ENCODE measurements at places on chromosomes 5 and 9.

DNA sequence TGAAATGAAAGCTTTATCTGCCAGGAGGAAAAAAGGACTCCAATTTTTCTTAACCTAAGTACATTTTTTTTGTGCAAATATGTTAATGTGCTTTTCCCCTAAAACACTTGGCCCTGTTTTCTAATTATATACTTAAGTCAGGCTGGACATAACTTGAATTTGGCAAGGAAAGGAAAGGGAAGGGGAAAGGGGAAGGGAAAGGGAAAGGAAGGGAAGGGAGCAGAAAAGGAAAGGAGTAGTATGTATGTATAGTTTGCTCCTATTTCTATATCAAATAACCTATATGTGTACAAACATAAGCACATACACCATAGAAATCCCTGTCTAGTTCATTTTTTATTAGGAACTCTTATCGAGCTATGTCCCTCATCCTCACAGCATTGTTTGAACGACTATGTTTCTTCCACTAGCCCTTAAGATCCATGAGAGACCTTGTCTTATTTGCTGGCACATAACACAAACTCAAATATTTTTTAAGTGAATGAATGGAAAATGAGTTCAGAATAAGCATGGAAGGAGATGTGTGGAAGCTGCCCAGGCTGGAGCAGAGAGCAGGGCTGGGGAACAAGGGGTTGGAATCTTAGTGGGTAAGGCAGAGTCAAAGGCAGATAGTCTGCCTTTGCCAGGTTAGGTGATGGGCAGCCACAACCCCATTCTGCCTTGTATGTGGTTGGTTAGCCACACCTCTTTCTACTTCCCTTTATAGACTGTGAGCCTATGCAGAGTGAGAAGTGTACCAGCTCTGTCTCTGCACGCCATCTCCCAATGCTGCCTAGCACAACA is 70.0 kb downstream of the KLHL3 start:
- no peak for DNase-seq

GRCh38 chr9:93891549-93892310 is 63.4 kb downstream of the BARX1 start:
- no peak for DNase-seq

DNA sequence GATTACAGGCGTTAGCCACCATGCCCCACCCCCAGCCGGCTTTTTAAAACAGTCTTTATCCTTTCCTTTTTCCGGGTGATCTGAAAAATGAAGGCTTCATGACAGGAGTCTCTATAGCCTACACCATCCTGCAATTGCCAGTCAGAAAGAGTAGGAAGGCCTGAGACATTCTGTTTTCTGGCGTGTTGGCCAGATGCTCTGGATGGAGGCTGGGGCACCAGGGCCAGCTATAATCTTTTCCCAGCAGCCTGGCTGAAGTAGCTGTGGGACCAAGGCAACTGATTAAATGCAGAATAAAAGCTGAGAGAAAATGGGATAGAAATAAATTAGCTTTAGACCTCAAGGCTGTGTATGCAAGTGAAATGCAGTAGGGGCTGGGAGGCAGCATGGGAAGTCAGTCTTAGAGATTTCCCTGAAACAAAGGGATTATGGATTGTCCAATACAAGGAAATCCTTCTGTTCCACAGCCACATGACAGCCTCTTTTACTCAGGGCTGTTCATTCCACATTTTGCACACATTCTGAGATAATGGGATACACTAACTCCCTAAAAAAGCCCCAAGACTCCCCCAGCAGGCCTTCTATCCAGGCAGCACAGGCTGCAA is 116.0 kb upstream of the LRRTM2 start:
- DNase-seq = no peak

- DNase-seq = no peak
These were observed 70.1 kb upstream of the MEF2C start for GRCh38 chr5:88952996-88953643.

DNA sequence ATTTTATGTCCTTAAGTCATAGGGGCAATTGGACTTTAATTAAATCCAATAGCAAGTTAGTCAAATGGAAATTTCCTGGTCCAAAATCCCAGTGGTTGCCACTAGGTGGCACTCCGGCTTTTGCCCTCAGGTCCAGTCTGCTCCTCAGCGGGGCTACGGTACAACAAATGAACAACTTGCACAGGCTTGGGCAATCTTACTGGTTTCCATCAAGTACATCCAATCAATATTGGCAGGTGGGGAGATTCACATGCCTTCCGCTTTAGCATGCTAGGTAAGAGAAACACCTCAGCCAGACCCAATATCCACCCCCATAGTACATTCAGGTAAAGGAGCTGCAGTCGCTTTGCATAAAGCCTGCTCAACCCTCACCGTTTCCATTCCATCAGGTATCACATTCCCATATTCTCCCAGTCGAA is 6.3 kb upstream of the MXD3 start:
- no peak for DNase-seq

DNA sequence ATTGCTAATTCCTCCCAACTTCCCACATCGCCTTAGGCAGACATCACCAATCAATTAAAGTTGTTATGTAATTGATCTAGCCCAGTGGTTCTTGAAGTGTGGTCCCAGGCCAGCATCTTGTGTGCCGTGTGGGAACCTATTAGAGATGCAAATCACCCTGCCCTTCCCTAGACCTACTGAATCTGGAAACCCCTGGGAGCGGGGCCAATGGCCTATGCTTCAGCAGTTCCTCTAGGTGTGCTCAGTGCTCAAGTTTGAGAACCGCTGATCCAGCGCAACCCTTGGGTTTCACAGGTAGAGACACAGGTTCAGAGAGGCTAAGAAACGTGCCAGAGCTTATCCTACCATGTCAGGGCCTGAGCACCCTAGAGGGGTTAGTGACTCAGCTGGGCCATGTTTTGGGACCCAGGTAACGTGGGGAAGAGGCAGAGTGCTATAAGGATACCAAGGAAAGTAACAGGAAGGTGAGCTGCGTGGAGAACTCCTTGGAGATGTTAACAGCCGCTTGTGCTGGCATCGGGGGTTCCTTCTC is 4.4 kb downstream of the SLC34A1 start:
- no peak for DNase-seq

DNA sequence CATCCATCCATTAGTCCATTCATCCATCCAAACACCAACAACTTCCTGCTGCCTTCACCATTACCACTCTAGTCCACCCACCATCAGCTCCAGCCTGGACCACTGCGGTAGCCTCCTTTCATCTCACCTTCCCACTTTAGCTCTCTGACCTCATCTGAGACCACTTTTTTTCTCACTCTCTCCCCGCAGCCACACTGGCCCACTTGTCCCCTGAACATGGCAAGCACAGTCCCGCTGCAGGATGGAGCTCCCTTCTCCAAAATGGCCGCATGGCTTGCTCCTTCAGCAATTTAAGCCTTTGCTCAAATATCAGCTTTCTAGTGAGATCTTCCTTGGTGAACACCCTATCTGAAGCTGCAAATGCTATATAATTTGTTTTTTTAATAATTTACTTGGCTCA is 11.1 kb downstream of the CSF1R start:
- no peak for DNase-seq

DNA sequence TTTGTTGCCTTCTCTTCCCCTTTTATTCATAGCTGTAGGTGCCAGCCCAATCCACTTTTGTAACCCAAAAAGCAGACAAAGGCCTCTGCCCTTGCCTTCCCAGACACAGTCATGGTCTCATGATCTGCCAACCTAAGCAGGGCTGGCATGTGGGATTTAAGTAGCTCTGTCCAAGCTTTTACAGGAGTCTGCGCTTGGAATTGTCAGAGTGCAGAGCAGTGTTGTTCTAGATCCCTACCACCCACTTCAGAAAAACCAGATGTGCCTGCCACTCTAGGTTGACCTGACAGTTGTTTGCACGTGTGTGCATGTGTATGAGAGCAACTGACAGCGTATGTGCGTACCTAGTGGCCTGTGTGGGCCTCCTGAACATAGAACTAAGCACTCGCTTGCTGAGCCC is 87.8 kb upstream of the SPRY4 start:
- DNase-seq = no peak

GRCh38 chr5:176888865-176889165 is 10.3 kb downstream of the HK3 start:
- no peak for DNase-seq

DNA sequence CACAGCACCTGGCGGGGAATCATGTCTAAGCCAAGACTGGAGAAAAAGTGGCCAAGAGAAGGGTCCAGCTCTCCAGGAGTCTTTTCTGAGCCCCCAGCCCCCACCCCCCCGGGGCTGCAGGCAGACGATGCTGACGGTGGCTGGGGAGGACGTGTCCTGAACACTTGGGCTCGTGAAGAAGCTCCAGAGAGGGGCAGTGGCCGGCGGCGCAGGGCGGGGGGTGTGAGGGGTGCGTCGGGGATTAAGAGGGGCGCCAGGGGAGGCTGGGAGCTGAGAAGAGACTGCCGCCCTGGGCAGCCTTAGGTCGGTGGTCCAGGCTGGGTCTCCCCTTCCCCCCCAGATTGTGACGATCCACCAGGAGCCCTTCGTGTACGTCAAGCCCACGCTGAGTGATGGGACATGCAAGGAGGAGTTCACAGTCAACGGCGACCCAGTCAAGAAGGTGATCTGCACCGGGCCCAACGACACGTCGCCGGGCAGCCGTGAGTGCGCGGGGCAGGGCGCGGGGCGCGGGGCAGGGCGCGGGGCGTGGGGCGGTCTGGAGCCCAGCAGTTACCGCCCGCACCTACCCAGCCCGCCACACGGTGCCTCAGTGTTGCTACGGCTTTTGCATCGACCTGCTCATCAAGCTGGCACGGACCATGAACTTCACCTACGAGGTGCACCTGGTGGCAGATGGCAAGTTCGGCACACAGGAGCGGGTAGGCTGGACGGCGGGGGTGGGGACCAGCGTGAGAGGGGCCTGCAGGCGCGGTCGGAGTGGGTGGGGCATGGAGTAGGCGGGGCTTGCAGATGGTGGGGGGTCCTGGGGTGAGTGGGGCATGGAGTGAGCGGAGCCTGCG is 8.9 kb downstream of the LRRC26 start:
- no peak for DNase-seq

DNA sequence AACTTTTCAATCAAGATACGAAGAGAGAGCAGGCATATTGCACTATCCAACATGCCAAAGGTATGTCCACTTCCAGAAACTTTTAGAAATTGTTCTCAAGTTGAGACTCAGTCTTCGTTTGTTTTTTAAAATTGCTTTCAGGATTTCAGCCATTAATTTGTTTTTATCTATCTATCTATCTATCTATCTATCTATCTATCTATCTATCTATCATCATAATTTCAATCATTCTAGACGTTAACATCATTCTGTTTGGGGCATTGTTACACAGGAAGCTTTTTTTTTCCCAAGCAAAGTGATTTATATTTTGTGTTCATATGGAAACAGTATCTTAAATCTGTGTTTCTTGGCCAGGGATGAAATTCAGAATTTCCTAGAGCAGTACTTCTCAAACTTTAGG is 7.6 kb downstream of the ERAP2 start:
- no peak for DNase-seq

- no peak for DNase-seq
These were observed 39.2 kb upstream of the NEK6 start for GRCh38 chr9:124218438-124218982.

GRCh38 chr9:110040788-110041187 is 167.2 kb downstream of the C9orf152 start:
- DNase-seq = no peak

DNA sequence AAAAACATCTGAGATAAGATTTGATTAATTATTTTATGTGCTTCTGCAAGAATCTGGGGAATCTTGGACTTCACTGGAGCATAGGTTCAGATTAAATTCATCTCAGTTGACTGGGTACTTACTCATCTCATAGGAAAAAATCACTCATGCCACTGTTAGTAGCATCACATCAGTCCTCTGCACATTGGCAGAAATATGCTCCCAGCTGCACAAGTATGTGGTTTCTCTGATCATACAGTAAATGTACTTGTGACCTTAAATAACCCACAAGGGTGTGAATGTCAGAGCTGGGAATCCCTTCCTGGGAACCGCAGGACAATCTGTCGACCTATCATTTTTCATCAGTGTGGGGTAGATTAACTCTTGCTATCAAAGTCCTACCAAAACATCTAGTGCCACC is 203.7 kb upstream of the SLC24A2 start:
- DNase-seq = no peak

DNA sequence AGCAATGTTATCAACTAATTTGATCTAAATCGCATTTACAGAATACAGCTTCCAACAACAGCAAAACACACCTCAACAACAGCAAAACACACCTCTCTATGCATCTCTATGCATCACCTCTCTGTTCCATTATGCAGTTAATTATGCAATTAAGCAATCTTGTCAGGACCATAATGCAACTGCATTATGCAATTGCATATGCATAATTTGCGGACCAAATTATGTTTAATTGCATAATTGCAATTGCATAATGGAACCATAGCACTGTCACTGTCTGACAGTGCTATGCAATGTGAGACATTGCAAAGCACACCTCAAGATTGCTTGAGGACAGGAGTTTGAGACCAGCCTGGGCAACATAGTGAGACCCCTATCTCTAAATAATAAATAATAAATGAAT is 80.4 kb upstream of the PRSS3 start:
- no peak for DNase-seq

- DNase-seq = no peak
These were observed 572.9 kb upstream of the PTGER4 start for GRCh38 chr5:40106847-40107246.

- DNase-seq = no peak
These were observed 50.9 kb downstream of the RXRA start for GRCh38 chr9:134377143-134377484.

DNA sequence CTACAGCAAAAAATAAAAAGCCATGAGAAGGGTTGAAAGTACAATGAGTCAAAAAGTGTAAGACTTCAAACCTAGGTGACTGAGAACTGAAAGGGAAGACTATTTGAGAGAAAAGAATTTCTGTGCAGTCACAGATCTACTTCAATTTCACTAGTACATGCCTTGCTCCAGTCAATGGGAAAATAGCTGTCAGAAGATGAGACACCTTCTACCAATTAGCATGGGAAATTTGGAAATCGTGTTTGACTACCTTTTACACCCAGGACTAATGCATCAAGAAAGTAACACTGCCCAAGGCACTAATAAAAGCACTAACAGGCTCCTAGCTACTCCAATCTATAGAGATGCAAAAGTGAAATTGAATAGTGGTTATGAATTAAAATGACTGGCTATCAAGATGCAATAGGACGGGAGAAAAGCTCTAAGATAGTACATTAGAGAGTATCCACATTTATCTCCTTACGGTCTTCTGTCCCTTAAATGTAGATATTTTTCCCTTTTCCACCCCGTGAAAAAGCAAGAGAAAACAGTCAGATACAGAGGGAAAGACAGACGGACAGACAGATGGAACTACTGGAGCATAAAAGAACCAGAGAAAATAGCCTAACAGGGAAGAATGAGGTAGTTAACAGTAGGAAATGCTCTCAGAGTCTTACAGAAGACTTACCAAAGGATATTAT is 15.2 kb downstream of the ERP44 start:
- no peak for DNase-seq
